NCI-H1105 (cell line): ENCODE measurements at places on chromosomes 13 and 19.

GRCh38 chr19:27971071-27971470, 1241.9 kb downstream of the UQCRFS1 start:
- no peak for DNase-seq

DNA sequence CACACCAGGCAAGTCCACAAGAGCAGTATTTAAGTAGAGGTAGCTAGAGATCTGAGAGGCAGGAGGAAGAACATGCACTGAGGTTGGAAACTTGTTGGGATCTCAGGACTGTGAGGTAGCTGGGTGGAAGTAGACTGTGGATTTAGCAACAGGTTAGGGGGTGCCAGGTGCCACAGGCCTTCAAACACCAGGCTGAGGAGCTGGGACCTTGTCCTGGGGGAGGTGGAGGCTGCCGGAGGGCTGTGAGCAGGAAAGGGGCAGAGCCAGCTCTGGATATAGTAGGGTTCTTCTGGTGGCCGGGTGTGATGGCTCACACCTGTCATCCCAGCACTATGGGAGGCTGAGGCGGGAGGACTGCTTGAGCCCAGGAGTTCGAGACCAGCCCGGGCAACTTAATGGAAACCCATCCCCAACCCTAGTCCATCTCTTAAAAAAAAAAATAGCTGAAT, 3.1 kb downstream of the FUZ start:
- no peak for DNase-seq

DNA sequence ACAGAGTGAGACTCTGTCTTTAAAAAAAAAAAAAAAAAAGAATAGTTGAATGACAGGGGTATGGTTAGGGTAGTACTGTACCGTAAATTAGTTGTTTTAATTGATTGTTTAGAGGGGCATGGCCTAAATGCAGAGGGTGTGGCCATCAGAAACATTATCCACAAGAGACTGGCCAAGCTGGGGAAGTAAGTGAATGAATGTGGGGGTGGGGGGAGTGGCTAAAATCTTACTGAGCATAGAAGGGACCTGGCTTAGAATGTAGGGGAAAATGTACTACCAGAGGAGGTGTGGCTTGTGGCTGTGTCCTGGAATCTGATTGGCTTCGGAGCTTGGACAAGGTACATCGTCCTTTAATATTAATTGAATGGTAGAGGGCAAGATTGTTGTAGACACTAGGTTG, 3.8 kb downstream of the BCL2L12 start:
- no peak for DNase-seq

DNA sequence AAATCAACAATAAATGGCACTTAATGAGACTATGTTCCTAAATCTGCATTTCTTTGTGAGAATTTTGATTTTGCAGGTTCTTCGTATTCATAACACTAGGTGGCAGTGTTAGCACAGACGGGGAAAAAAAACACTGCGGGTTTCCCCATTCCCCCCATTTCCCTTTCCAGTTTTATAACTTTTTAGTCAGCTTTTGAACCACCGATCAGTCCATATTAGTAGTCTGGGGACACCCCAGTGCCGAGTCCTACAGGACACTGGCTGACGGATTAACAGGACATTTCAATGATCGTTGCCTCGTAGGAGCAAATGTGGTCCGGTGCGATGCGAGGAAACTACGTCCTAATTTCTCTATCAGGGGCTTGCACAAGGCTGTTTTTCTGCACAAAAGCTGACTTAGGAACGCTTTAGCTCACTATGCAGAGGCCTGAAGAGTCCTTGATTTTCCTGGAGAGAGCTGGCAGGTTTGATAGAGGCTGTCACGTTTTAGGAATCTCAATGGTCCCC, 234.3 kb downstream of the LMO7 start:
- no peak for DNase-seq

DNA sequence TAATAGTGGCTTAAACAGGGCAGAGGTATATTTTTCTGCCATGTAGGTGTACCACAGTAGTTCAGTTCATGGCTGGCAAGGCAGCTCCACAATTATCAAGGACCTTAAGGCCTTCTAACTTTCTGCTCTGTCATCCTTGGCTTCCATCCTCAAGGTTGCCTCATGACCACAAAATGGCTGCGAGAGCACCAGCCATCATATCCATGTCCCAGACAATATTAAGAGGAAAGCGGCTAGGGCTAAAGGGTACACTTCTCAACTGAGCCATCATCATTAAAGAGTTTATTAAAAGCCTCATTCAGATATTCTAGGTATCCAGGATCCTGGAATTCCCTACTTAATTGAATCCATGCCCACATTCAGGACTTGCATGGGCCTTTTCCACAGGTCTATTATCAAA, 62.7 kb upstream of the MRI1 start:
- DNase-seq: no peak

DNA sequence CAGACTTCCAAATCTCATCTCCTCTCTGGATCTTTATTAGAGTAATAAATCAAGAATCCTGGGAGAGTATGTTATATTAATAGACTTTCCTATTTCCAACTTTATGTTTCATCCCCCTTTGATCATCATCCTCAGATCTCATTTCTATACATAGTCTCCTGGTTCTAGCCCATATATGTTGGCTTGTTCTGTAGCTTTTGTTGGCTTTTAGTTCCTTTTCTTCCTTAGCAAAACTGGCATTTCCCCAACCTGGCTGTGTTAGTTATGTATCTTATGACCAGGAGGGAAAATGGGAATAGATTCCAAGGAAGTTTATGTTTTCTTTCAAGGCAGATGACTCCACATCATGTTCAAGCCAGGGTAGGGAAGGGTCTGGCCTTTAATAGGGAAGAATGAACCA, 2464.5 kb downstream of the PCDH9 start:
- no peak for DNase-seq

DNA sequence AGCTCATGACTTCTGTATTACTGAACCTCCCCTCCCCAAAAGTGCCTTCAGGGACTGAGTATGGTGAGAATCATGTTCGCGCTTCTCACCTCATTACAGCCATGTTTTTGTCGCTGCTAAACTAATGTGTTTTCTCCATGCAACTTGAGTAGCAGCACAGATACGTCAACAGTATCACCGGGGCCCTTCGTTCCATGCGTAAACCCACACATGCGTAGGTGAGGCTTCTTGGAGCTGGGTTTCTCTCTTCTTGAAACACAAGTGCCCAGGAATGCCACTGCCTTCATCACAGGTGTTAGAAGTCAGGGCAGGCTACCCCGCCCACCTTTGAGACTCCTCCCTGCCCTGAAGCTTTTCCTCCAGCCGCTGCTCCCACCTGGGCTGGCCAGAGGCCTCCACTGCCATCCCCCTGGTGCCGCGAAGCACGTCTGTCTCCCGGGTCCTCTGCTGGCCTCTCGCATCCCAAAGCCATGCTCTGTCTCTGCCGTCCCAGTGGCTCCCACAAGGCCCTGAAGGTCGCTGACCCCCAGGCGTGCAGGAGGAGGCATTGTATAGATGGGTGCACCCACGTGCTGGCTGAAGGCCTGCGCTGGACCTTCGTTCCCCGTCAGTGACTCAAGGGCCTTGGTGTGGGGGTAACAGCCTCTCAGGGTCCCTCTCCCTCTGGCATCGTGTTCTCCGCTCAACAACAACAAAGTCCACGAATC, 135.3 kb upstream of the MCF2L start:
- DNase-seq: no peak

DNA sequence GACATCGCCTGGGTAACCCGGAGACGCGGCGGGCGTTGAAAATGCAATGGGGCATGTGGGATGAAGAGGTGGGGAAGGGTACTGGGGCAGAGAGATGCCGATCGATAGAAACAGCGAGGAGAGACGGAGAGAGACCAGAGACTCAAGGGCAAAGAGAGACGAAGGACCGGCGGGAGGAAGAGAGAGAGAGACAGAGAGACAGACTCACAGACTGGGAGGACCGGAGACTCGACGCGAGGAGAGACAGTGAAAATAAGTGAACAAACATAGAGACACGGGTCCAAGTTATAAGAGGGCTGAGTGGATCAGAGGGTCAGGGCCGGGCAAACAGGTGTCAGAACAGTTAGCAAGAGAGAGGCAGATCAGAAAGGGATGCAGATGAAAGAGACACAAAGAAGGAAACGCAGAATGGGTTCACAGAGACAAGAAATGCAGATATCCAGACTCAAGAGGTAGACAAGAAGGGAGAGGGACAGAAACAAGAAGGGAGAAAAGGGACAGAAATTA, 576 bp upstream of the MZF1 start:
- DNase-seq: no peak

GRCh38 chr13:109569958-109570711, 216.2 kb downstream of the IRS2 start:
- no peak for DNase-seq
